ENCODE measurements at places on chromosomes 16 and 17.

DNA sequence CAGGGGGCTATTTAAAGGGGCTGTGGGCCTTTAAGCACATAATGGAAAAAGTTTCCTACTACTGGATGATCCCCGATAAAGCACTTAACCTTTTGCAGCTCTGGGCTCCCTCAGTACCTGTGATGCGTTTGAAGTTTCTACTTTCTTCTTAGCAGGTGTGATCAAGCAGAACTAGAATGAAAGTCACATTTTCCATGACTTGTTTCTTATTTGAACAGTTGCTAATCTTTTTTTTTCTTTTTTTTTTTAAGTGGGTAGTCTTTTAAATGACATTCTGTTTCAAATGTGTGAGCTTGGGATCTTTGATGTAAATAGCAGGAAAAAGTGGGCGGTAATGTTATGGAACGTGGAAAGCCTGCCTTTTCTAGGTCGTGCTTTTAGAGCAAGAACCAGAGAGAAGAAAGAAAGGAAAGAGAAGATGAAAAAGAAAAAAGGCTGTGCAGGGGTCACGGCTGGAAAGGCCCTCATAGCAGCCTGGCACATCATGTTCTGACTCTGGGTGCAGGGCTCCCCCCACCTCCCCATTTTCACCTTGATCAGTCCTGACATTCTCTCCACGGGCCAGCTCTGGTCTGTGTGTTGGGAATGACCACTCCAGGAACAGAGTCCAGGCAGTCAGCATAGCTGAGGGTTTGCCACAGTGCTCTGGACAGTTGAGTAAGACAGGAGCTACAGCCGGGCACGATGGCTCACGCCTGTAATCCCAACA is 150.6 kb downstream of the CLEC16A start:
- DNase-seq: no peak

- no peak for DNase-seq
Observed at GRCh38 chr16:4263504-4264436, 9.1 kb downstream of the TFAP4 start.

DNA sequence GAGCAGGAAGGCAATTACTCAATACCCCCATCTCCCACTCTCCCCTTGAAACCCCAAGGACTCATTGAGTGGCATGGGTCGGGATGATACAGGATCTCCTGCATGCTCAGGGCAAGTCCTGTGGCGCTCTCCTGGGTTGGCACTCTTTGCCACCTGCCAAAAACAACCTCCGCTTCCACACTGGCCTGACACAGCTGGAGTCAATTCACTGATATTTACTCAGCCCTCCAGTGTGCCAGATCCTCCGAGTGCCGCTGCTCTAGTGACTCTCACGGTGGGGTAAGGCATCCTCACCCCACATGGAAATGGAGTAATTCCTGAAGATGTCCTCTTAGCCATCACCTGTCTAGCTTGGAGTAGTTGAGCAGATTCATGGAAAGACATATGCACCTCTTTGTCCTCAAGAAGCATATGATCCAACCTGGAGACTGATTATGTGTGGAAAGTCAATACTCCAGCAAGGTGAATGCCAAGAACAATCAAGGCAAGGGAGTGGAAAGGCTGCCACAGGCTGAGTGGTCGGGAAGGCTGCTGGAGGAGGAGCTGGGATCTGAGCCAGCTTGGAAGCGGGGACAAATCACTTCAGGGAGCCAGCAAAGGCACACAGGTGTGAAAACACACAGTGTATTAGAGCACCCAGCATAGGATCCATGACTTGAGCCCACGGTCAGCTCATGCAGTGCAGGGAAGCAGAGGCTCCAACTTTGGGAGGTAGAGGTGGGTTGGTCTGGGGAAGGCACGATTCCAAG is 12.6 kb upstream of the GOSR2 start:
- DNase-seq: no peak

GRCh38 chr17:55068862-55069811 is 100.6 kb downstream of the STXBP4 start:
- no peak for DNase-seq

DNA sequence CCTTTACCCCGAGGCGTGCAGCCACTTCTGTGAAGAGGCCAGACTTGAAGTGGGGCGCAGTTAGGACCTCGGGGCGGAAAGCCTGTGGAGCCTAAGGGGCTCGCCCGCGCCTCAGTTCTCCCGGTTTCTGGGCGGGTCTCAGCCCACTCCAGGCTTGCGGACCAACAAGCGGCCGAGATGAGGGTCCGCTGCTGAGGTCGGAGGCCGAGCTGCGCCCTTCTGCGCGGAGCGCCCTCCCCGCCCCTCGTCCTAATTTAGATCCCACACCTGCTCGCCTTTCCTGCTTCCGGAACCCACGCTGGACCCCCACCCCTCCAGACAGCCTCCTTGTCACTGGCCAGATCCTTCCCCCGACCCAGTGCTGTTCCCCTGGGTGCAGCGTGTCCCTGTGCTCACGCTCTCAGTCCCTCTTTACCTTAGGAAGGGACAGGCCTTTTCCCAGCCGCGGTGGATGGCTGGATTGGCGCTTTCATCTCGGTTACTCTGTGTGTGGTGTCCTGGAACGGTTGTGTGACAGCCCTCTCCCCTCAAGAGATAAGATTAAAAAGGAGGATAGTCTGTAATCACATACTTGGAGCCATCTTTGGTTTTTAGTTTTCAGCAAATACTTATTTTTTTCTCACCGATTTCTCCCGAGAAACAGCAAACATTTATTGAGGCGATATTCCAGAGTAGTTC is 933 bp upstream of the ATXN7L3 start:
- no peak for DNase-seq

DNA sequence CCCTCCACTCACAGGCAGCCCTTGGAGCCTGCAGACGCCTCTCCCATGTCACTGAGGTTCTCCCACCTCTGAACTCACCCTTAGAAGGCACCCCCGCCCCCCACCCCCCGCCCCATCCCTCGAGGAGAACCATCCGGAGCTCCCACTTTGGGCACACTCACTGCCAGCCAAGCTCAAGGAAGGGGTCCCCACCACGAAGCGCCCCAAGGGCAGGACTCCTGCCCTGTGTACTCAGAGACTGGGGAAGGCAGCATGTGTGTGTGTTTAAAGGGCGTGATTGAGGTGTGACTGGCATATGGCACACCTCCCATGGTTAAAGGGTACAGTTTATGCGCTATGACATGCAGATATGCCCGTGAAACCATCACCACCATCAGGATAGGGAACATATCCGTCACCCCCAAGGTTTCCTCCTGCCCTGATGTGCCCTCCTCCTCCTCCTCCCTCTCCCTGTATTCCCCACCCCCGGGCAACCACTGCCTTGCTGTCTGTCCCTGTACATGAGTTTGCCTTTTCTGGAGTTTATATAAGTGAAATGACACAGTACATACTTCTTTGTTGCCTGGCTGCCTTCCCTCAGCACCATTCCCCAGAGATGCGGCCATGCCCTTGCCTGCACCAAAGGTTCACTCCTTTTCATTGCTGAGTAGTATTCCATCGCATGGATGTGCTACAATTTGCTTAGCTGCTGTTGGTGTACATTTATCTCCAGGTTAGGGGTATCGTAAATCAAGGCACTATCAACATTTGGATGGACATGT is 14.0 kb upstream of the RBFOX3 start:
- no peak for DNase-seq

- no peak for DNase-seq
Observed at GRCh38 chr17:7559320-7560171, 996 bp downstream of the TNFSF13 start.

GRCh38 chr16:75682308-75682707 is 5.5 kb upstream of the CPHXL2 start:
- no peak for DNase-seq

DNA sequence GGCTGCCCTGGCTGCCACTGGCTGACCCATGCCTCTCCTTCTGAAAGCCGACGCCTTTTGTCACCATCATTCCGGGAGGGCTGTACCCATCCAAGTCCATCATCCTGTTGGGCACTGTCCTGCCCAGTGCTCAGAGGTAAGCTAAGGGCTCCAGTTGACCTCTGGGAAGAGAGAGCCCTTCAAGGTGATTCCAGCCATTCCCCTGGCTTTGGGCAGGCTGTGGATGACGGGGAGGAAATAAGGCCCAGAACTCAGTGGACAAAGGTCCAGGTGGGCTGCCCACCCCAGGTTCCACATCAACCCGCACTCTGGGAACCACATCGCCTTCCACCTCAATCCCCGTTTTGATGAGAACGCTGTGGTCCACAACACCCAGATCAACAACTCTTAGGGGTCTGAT is 45.8 kb downstream of the NOS2 start:
- no peak for DNase-seq

- no peak for DNase-seq
Observed at GRCh38 chr16:74582970-74583369, 23.9 kb downstream of the GLG1 start.

GRCh38 chr16:71754652-71755051 is 30.2 kb upstream of the PHLPP2 start:
- no peak for DNase-seq

GRCh38 chr16:67430504-67430976 is 381 bp upstream of the HSD11B2 start:
- no peak for DNase-seq

DNA sequence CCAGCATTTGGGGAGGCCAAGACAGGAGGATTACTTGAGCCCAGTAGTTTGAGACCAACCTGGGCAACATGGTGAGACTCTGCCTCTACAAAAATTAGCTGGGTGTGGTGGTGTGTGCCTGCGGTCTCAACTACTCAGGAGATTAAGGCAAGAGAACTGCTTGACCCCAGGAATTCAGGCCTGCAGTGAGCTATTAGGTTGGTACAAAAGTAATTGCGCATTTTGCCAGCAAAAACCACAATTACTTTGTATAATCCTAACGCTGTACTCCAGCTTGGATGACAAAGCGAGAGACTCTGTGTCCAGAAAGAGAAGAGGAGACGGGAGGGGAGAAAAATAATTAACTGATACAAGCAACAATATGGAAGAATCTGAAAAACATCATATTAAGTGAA is 32.7 kb downstream of the YWHAE start:
- DNase-seq: no peak

GRCh38 chr16:87352818-87353217 is 30.8 kb downstream of the FBXO31 start:
- no peak for DNase-seq

DNA sequence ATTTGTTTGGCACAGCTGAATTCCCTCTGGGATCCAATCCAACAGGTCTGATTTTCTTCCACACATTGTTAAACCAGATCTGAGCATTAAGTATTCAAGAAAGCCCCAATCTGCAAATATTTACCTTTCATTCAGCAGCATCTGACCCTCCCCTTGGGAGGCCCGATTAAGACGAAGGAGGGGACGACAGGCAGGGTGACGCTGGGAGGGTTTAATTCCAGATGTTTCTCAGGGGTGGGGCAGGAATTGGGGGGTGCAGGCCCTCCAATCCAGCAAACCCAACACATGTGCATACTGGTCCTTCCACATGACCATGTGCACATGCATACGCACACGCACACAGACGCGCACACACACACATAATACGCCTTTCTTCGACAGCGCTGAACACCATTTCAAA is 240.5 kb downstream of the GSG1L start:
- no peak for DNase-seq

DNA sequence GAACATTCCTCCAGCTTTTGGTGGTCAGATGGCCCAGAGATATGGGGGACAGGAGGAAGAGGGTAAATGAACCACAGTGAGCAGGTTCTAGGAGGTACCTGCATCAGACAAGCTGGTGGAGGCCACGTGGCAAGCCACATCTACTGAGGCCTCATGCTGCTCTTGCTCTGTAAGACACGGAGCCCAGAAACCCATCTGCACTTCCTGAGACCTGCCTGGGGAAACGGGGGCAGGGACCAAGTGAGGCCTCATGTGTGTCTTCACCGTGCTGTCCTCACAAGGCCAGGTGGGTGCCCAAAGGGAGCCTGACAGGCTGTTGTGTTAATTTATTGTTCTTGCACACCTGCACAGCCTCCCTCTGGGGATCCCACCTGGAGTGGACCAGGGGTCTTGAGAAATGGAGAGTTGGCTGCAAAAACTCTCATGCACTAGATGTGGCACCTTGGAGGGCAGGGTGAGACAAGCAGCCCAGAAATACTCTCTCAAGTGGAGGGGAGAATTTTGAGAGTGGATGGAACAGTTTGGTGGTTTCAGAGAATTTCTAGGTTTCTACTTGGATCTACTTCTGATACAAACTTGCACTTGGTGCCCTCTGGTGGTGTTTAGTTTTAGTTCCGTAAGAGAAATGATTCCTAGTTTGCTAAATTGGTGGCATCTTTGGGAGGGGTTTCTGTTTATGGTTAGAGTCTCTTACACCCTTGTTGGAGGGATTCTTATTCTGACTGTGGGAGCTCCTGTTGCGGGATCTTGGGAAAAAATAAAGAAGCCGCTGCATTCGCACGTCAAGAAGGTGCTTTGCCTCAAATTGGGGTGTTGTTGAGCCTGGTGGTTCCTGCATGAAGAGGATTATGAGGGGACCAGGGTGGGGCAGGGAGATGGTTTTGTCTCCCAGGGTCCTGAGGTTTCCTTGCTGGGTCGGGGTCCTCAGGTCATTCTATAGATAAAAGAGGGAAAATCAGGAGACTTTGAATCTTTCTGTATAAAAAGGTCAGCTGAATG is 47.5 kb downstream of the SLC6A2 start:
- peak; percentile 68 for DNase-seq

DNA sequence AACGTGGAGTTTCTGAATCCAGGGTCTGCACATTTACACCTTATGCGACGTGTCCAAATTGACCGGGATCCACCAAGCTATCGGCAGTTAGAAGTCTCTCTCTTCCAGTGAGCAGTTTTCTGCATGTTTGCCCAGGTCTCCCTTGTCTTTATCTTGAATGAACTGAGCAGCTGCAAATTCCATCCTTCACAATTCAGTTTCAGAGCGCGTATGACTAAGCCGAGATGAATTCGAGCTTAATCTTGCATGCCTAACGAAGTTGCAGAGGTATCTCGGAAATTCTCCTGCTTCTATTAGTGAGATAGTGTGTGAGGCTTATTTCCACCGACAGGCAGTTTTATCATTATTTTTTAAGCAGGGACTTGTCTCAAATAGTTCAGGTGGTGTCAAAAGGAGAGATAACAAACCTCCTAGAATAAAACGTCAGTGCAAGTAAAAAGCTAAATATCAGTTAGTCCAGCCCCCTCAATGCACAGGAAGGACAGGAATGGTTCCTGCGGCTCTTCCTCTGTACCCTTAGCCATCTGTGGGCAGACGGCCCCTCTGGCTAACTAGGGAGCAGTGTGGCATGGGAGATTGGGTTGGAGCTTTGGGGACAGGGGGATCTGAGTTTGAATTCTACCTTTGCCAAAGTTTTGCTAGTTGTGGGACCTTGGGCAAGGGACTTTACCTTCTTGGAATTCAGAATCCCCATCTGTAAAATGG is 93.0 kb upstream of the GPR139 start:
- no peak for DNase-seq

- no peak for DNase-seq
Observed at GRCh38 chr17:73155410-73156165, 9.2 kb upstream of the SSTR2 start.

- DNase-seq: no peak
Observed at GRCh38 chr17:65868881-65869280, 307.4 kb upstream of the AXIN2 start.

DNA sequence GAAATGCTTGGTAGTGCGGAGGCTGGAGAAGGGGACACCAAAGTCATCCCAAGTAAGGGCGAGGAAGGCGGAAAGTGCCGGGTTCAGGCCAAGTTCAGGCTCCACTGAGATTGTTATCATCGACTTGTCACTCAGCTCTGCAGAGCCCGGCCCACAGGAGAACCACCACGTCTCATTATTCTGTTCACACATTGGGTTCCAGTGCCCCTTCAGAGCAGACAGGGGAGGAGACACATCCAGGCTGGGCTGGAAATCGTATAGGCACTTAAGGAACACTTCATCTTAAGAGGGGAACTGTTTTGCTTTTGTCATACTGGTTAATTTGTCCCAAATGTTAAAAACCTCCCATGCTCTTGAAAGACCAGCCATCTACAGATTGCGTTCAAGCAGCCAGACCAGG is 118.3 kb upstream of the ADAMTS18 start:
- DNase-seq: no peak

All from glomerular endothelial cell (primary cell).